Activated T-cell treated with anti-CD3 and anti-CD28 coated beads for 24 hours (primary cell): ENCODE measurements at places on chromosomes 12 and 14.

- no peak for DNase-seq
Measured at GRCh38 chr12:117818400-117818799, 150.4 kb downstream of the KSR2 start.

- no peak for DNase-seq
Measured at GRCh38 chr12:93979189-93979588, 169.2 kb upstream of the PLXNC1 start.

GRCh38 chr12:4230526-4230925 is 43.0 kb upstream of the CCND2 start:
- DNase-seq, result no peak

- no peak for DNase-seq
Measured at GRCh38 chr12:63844391-63845341, at the start of gene SRGAP1. SRGAP1 (plus strand) TSS chr12:63844700; CDS start chr12:63844817, 117 bp downstream.

- DNase-seq, result no peak
Measured at GRCh38 chr12:81811778-81812125, 52.6 kb upstream of the PPFIA2 start.

- no peak for DNase-seq
Measured at GRCh38 chr12:103691063-103691462, 104.0 kb downstream of the STAB2 start.

DNA sequence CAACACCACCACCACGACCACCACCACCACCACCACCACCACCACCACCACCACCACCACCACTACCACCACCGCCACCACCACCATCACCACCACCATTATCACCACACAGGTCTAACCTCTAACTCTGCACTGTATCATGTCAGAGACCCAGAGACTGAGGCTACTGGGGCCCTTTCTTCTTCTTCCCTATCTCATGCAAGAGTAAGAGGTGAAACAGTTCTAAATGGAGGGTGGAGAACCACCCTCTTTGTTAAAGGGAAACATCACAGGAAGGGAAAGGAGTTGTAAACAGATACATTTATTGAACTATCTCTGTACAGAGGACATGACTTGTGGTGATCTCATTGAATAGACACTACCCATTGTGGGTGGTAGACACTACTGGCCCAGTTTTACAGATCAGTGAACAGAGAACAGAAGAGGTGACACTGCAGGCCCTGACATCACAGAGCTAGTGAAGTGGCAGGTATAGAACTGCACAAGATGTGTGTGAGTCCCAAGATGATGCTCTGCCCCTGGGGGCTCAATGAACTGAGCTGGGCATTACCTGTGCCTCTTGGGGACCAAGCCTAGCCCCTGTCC is 91.6 kb downstream of the FOXN3 start:
- no peak for DNase-seq

DNA sequence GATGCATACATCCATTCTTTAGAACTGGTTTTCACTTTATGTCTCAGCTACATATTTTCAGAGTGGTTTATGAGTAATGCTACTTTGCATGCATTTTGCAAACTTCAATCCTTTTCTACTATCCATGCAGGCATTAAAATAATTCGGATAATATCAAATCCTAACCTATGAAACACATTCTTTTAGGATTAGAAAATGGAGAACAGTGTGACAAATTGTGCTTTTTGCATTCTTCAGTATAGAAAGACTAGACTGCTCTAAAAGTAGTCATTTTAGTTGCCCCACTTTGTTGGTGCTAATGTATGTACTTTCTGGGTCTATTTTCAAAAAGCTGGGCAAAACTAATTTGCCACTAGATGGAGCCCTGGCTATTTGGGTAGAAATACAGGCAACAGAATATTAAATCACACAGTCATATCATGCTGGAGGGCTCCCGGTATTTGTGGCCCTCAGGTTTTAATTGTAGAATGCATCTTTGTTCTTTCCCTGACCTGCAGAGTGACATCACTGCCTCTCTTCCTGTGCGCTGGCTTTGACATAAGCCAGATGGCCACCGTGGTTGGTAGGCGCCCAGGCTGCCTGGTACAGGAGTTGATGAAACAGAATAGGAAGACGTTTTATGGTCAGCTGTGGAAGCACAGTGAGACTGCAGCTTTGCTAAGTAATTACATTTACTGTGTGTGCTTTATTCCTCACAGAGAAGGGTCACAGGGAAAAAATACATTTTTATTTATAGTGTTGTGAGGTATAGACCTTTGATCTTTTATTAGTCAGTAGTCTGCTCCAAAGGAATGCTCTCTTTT is 28.1 kb downstream of the MSRB3 start:
- no peak for DNase-seq

DNA sequence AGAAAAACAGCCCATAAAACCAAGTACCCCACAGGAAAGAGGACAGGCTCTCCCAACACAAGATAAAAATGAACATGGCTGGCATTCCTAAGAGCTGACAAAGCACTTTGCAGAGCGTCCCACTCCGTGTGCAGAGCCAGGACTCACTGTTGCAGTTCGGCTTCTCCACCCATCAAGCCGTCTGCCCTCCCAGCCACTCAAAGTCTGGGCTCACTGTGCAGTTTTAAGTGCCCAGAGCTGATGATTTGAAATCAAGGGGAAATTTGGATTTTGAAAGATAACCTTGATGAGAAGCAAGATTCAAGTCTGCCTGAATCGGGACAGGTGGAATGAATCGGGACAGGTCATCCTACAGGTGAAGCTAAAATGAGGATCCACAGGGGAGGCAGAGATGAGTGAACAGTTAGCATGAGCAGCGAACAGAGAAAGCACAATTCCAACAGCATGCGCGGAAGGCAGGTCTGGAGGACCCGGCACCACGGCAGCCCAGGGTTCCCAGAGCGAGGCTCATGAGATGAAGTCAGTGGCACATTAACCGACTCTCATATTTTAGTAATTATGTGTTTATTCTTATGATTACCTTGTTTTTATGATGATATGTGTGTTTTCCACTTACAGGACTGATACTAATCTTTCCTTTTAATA is 39.8 kb upstream of the GPR68 start:
- DNase-seq, result no peak

GRCh38 chr12:53551889-53552291 is 44.6 kb upstream of the NPFF start:
- DNase-seq, result no peak

- no peak for DNase-seq
Measured at GRCh38 chr12:82688035-82688501, 1.4 kb downstream of the TMTC2 start.

DNA sequence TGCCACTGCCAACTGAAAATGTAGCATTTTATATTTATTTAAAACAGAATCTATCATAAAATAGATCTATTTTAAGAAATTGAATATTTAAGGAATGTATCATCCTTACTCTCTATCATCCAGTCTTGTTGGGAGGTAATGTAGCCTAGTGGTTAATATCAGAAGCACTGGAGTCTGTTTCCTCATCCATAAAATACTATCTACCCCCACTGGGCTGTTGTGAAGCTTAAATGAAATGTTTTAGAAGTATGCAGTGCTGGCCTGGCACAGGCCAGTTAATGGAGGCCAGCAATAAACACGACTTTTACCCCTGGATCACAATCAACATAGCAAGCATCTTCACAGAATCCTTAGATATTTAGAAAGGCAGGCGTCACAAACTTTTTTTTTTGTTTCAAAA is 188.0 kb downstream of the CAND1 start:
- no peak for DNase-seq

DNA sequence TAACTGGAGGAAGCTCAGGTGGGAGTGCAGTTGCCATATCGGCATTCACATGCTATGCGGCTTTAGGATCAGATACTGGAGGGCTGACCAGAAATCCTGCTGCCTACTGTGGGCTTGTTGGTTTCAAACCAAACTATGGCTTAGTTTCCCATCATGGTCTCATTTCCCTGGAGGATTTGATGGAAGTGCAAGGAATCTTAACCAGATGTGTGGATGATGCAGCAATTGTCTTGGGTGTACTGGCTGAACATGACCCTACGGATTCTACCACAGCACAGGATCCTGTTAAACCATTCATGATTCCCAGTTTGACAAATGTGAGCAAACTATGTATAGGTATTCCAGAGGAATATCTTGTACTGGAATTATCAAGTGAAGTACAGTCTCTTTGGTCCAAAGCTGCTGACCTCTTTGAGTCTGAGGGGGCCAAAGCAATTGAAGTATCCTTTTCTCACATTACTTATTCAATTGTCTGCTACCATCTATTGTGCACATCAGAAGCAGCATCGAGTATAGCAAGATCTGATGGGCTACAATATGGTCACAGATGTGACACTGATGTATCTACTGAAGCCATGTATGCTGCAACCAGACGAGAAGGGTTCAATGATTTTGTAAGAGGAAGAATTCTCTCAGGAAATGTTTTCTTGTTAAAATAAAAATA is 42.9 kb downstream of the RALGAPA1 start:
- DNase-seq, result no peak

DNA sequence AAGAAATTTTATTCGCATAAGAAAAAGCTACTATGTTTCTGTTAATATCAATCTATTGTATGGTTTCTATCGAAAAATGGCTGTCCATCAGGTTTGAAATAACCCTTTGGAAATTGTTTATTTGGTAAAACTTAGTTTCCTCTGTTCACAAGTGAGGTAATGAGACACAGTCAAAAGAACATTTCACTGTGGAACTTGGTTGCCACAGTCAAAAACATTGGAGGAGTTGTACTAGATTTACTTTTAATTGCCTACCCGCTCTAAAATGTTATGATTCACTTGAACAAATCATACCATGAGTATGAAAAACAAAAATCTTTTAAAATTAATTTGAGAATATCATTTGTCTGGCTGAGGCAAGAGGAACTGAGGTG is 46.5 kb downstream of the ITPR2 start:
- no peak for DNase-seq

- DNase-seq, result no peak
Measured at GRCh38 chr12:117732761-117733548, 235.8 kb downstream of the KSR2 start.

DNA sequence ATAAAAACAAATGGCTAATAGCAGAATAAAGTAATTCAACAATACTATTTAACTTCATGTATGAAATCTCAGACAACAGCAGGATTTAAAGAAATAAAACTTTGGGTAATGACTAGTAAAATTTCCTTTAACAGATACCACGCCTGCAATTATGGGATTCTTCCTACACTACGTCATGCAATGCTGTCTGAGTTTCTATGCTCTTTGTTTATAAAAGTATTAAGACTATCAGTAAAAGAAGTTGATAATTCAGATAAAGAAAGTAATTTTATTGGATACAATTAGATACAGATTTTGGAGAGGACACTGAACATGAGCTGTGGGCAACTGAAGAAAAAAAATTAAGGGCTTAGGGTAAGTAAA is 308.4 kb upstream of the LRFN5 start:
- no peak for DNase-seq

- DNase-seq, result no peak
Measured at GRCh38 chr12:90489141-90489540, 465.8 kb downstream of the CCER1 start.

- no peak for DNase-seq
Measured at GRCh38 chr14:51811706-51812105, 48.7 kb upstream of the GNG2 start.

- DNase-seq, result no peak
Measured at GRCh38 chr14:27065886-27066285, 468.1 kb upstream of the NOVA1 start.

DNA sequence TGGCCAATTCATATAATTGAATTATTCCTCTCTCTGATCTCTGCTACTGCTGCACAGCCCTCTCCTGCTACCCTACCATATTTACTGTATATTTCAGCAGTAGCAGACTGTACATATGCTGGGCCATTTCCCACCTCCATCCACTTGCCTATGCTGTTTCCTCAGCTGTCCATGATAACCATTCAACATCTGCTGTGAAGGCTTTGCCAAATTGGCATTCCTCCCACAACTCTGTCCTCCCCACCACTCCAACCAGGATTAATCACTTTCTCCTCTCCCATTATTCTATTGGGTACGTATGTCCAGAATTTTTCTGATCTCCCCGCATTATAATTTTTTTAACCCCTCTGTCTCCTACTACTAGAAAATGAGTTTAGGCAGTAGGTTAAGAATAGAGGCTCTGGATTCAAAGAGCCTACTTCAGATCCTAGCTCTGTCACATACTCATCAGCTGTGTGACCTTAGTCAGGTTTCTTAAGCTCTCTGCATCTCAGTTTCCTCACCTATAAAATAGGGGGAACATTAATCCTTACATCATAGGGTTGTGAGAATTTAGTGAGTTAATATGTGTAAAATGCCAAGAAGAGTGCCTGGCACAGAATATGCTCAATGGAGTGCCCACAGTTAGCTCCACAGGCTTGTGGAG is 123.3 kb downstream of the KICS2 start:
- DNase-seq, result no peak

- DNase-seq, result no peak
Measured at GRCh38 chr12:129071362-129071761, 218.1 kb downstream of the GLT1D1 start.

- DNase-seq, result no peak
Measured at GRCh38 chr12:123995023-123995748, 22.2 kb downstream of the ZNF664 start.

DNA sequence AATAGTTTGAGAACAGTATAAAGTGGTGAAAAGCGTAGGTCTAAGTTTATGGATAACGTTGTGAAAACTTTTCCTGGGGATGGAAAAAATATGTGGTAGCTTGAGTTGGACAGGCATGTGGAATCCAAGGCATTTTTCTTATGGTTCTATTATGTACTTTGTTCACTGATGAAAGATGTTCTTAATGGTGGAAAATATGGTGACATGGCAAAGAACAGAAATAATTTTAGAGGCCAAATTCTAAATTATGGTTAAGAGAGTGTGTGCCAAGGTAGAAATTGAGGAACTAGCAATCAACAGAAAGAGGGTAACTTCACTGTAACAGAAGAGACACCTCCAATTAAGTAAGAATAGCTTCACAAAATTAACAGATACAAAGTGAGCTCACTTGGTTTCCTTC is 427.8 kb downstream of the SLC6A15 start:
- DNase-seq, result no peak

DNA sequence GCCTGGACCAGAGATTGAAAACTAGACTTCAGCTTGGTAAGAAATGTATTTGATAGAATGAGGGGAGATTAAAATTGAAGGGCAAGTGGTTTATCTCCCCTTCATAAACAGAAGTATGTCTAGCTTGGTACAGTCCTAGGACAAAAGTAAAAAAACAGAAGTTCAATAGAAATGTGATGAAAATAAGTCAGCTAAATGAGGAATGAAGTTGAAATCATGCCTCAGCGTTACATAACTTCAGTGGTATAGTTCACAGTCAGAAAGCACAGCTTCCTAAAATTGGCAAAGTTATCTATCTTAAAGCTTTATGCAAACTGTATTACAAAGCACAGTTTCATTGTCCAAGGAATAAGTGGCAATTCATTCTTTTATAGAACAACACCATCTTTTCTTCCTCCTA is 90.2 kb upstream of the SYT10 start:
- DNase-seq, result no peak

GRCh38 chr12:12439636-12440035 is 82.8 kb downstream of the BORCS5 start:
- peak; percentile 35 for DNase-seq

- DNase-seq, result no peak
Measured at GRCh38 chr12:127238107-127238506, 1028.9 kb upstream of the TMEM132C start.
